ENCODE measurements at places on chromosomes 4 and X.
A peak's percentile ranks its signal among the peaks of the same experiment; 100 is the strongest.

GRCh38 chr4:7124689-7125442 lies 57.0 kb upstream of the GRPEL1 start:
- peak; percentile 35 for DNase-seq

GRCh38 chr4:135949931-135950330 lies 1582.4 kb downstream of the PCDH18 start:
- no peak for DNase-seq

GRCh38 chr4:105135785-105136184 lies 10.9 kb upstream of the TET2 start:
- no peak for DNase-seq

- peak; percentile 19 for DNase-seq
Observed at GRCh38 chrX:109632906-109633504, 8.0 kb upstream of the KCNE5 start.

GRCh38 chr4:14076776-14077175 lies 449.3 kb upstream of the BOD1L1 start:
- no peak for DNase-seq

GRCh38 chr4:113846433-113846832 lies 84.9 kb upstream of the CAMK2D start:
- no peak for DNase-seq

- no peak for DNase-seq
Observed at GRCh38 chr4:34643476-34643875, 1600.8 kb downstream of the ARAP2 start.

DNA sequence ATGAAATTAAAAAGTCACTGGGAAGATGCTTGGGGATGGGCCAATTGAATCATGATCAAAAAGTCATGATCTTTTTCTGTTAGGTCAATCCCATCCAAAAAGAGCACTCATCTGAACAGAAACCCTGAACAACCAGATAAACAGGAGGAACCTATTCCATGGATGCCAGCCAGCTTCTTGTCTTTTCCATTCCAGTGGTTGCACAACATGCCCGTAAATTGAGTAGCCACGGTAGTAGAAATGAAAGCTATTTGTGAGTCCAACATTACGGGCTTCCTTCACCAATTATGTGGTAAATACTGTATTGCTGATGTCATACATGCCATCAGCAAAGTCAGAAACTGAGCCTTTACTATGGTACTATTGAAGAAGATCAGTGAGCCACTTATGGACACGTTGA lies 982.4 kb upstream of the HS3ST1 start:
- DNase-seq, result no peak

- DNase-seq, result peak; percentile 44
Observed at GRCh38 chrX:21932292-21933002, 8.1 kb upstream of the SMS start.

GRCh38 chr4:87409420-87409939 lies 12.9 kb upstream of the NUDT9 start:
- DNase-seq, result no peak

DNA sequence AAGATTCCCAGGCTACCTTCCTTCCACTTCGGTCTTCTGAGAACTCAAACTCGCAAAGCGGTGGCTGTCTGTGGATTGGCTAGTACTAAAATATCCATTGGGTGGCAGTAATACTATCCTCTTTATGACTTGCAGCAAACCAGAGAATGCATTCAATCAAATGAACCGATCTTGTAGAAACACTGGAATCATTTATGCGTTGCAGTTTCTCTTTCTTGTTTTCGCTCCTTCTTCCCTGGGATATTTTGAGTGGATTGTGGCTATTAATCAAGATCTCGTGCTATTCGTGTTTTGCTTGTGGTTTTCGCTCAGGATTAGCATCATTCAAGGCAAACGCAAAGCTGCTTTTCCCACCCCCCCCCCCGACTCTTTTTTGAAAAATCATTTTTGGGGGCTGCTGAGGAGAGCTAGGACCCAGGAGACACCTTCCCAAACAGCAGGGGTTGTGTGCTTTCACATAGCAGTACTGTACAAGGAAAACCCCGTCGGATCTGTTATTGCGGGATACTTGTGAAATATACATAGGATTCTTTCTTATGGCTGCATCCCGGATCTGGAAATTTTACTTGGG lies at the start of gene IL1RAPL1:
Gene IL1RAPL1, plus strand, starts transcription at position 466 of the 571 bp plus-strand sequence.
- DNase-seq, result peak; percentile 18

GRCh38 chr4:74615411-74615810 lies 170.5 kb downstream of the AREG start:
- DNase-seq, result no peak

GRCh38 chr4:39426728-39427127 lies 20.0 kb downstream of the KLB start:
- DNase-seq, result no peak

DNA sequence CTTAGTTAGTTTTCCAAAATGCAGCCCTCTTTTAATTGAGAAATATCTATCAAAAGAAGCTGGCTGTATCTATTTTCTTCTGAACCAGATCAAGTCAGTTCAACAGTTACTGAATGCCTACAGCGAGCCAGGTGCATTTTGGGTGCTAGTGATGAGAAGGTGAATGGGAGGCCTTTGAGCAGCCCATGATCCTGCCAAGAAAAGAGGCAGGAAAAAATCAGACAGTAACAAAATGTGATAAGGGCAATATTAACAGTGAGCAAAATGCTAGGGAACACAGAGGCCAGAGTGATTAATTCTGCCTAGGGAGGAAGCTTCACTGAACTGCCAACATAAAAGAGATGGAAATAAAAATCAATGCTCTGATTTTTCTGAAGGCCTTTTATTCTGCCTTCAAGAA lies 248.5 kb downstream of the SNCA start:
- DNase-seq, result no peak

GRCh38 chr4:84492290-84492689 lies 6.8 kb downstream of the NKX6-1 start:
- no peak for DNase-seq

DNA sequence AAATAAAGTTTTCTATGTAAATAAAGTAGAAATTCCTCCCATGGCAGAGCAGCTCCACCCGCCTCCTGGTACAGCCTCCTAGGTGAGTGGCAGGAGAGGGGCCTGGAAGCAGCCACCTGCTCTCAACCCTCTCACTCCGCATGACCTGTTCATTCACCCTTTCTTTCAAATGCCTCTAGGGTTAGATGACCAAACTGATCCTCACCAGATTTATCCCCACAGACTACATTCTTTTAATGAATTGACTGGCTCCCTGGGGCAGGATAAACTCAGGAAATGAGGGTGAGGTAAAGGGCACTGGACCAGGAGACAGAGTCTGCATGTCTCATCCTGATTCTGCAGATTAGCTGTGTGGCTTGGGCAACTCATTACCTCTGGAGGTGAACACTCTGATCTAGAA lies 32.6 kb upstream of the NKX6-1 start:
- peak; percentile 38 for DNase-seq

- DNase-seq, result no peak
Observed at GRCh38 chr4:72558655-72559054, 10.4 kb downstream of the ADAMTS3 start.

DNA sequence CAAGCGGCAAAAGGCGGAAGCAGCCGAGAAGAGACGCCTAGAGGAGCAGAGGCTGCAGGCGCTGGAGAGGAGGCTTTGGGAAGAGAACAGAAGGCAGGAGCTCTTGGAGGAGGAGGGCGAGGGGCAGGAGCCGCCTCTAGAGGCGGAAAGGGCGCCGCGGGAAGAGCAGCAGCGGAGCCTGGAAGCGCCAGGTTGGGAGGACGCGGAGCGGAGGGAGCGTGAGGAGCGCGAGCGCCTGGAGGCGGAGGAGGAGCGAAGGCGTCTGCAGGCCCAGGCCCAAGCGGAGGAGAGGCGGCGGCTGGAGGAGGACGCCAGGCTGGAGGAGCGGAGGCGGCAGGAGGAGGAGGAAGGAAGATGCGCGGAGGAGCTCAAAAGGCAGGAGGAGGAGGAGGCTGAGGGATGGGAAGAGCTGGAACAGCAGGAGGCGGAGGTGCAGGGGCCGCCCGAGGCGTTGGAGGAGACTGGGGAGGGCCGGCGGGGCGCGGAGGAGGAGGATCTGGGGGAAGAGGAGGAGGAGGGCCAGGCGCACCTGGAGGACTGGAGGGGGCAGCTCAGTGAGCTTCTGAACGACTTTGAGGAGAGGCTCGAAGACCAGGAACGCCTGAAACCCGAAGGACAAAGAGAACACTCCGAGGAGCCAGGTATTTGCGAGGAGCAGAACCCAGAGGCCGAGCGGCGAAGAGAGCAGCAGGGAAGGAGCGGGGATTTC lies 72.9 kb downstream of the AASDH start:
- DNase-seq, result no peak

GRCh38 chr4:63361066-63361465 lies 1048.2 kb downstream of the TECRL start:
- DNase-seq, result no peak

GRCh38 chrX:19198473-19198872 lies 76.2 kb upstream of the ADGRG2 start:
- DNase-seq, result no peak

DNA sequence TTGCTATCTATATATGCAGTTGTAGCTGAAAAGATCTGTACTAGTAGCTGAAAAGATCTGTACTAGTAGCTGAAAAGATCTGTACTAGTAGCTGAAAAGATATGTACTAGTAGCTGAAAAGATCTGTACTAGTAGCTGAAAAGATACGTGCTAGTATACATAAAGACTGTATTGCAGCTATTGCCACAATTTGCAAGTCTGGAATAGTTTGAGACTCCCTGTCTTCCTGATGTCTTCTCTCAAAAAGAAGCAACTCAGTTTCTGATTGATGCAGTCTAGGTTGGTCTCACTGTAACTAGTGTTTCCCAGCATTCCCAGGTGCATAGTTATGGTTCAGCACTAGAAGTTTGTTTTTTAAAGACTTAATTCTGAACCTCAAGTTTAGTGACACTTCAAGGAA lies 15.0 kb downstream of the SLAIN2 start:
- no peak for DNase-seq

- DNase-seq, result no peak
Observed at GRCh38 chrX:37684973-37685372, 618 bp upstream of the XK start.

GRCh38 chr4:16082041-16082425 lies 1.8 kb downstream of the PROM1 start:
- no peak for DNase-seq

GRCh38 chrX:136674270-136674985 lies 26.5 kb downstream of the CD40LG start:
- no peak for DNase-seq

DNA sequence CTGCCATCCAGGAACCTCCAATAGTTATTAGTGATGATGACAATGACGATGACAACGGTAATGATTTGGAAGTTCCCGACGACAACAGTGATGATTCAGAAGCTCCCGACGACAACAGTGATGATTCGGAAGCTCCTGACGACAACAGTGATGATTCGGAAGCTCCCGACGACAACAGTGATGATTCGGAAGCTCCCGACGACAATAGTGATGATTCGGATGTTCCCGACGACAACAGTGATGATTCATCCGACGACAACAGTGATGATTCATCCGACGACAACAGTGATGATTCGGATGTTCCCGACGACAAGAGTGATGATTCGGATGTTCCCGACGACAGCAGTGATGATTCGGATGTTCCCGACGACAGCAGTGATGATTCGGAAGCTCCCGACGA lies 14.7 kb downstream of the CXCR3 start:
- no peak for DNase-seq

- peak; percentile 27 for DNase-seq
Observed at GRCh38 chr4:78061939-78062570, 4.9 kb downstream of the FRAS1 start.

DNA sequence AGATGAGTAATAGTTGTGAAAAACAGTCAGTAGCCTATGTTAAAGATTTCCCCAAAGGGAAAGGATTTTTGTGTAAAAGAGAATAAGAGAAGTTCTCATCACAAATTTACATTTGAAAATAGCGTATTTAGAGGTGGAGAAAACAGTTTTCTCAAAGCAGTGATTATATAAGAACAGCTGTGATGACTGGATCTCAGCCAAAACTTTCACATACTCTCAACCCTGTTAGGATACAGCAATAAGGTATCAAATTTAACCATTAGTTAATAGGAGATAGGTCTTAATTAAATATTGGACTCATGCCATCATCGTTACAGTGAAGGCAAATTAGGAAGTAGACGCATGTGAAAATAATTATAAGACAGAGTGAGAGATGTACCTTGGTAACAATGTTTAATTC lies 622.7 kb downstream of the PCDH18 start:
- no peak for DNase-seq

DNA sequence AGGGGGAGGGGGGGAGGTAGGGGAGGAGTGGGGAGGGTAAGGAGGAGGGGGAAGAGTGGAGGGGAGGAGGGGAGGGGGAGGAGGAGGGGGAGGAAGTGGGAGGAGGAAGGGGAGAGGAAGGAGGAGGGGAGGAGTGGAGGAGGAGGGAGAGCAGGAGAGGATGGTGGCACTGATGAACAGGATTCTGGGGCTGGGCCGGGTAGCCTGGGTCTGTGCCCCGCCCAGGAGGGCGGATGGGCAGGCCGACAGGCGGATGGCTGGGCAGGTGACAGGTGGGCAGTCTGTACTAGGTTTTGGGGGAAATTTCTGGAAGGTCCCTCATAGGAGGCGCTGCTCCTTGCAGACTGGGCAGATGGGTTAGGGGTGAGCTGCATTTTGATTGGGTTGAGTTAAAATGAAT lies 66.0 kb upstream of the ADRA2C start:
- DNase-seq, result no peak

- DNase-seq, result peak; percentile 8
Observed at GRCh38 chrX:115562480-115562847, 1.5 kb downstream of the PLS3 start.

- DNase-seq, result no peak
Observed at GRCh38 chr4:107125496-107125895, 89.4 kb upstream of the DKK2 start.

DNA sequence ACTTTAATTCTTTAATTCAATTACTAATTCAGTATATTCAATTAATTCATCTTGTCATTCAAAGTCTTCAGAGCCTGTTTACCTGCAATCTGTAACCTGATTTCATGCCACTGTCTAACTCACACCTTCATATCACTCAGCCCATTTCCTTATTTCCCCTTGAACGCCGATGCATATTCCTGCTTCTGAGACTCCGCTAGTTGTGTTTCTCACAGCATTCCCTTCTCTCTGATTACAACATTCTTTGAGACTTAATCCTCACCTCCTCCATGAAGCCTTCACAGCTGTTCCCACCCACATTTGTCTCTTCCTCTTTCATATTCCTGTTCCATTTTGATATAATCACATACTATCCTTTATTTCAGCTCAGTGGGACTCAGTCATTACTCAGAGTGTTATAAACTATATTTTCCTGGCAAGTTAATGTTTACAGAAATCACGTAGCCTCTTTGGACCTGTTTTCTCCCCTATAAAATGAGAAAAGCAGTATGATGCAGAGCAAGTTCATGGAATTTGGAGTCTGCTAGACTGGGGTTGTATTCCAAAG lies 69.0 kb downstream of the MAP9 start:
- DNase-seq, result no peak

DNA sequence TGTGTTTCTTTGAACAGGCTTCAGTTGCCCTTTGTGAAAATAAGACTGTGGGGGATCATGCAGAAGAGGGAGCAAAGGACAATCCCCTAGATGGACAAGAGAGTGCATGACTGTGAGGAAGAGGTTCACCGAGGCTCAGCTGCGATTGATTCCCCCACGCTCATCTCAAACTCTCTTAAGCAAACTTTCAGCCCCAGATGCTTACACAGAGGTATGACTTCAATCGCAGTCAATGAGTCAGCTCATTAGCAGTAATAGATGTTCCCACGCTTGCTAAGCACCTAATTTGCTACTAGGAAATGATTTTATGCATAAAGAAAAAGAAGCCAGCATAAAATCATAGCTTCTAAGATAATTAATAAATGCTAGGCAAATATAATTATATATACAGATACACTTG lies 2256.1 kb upstream of the AGA start:
- no peak for DNase-seq

GRCh38 chrX:54223581-54223980 lies 40.5 kb upstream of the FAM120C start:
- DNase-seq, result no peak

GRCh38 chrX:53223068-53223693 lies 1.8 kb downstream of the KDM5C start:
- DNase-seq, result no peak
